AG04450 (cell line): ENCODE measurements at places on chromosomes 4 and X.

DNA sequence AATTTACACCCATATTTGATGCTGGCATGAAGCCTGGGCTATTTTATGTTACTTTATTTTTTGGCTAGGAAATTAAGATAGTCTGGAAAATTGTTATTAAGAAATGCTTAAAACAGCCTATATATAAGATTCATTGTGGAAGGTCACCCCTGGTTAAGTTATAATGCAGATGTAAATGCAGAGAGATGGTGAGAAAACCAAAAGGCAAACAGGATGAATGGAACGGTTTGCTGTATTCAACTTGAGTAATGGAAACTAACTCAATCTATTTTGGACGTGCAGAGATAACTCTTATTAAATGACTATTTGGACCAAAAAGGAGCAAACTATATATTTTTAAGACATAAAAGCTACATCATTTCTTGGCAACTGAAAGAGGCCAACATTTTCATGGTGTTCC lies 446.3 kb upstream of the FRG1 start:
- DNase-seq = no peak

DNA sequence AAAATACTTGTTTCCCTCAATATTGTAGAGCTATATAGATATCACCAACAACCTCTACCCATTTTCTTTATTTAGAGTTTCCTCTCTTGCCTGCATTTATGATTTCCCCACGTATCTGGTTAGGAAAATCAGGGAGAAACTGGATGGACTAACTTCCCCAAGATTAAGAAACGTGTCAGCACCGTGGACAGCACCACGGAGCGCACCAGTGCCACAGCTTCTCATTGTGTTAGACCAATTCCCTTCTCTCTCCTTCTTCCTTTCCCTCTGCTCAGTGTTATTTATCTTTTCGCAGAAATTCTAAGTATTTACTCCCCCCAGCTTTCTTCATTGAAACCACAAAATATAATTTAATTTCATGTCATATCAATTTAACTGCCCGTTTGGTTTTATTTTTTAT lies 568.6 kb upstream of the BOD1L1 start:
- peak; percentile 49 for DNase-seq

DNA sequence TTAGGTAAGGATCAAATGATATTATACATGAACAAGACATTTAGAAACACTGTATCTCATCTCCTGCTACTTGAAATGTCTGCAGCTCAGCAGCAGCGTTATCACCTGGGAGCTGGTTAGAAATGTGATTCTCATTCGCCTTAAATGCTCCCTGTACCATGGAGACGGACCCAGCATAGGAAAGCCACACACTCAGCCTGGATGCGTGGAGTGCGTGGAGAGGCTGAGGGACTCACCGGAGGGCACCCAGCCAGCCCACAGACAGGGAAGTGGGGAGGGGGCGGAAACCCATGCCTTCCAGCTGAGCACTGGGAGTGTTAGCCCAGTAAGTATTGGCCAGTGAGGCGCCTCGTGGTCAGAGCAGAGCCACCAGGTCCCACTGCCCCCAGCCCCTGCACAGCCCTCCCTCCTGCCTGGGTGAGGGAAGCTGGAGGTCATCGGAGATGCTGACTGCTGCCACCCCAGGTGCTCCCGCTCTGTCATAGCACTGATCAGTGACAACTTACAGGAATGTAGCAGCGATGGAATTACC lies 15.2 kb downstream of the SUPT20HL1 start:
- DNase-seq = no peak

GRCh38 chrX:13090027-13090338 lies 45.6 kb upstream of the FAM9C start:
- DNase-seq = no peak

DNA sequence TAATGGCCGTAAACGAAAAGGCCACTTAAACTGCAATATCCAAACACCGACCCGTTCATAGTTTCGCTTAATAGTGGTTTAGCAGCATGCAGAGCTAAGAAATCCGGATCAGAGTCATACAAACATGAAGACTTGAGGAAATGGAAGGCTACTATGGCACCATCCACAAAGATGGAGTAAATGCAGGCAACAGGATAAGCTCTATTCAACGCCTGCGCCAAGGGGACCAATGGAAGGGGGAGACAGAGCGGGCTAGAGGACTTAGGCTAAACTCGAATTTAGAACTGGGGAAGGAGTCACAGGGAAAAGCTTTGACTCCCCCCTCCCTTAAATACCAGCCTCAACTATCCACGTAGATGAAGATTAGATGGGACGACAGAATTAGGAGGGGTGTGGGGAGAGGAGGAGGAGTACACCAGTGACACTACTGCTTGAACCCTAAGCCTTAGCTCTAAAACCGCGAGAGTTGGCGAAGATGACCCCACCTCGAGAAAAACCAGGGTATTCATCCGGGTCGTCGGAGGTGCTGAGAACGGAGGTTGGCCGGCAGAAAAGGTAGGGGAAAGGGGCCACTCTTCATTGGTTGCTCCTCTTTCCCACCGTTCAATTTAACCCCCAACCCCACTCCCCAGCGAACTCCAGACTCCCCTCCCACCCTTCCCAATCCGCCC lies 3.5 kb downstream of the HUWE1 start:
- DNase-seq = no peak

- DNase-seq = no peak
Observed at GRCh38 chrX:9983846-9984245, 16.7 kb downstream of the CLDN34 start.

- no peak for DNase-seq
Observed at GRCh38 chr4:80171656-80172055, 25.6 kb upstream of the PRDM8 start.

DNA sequence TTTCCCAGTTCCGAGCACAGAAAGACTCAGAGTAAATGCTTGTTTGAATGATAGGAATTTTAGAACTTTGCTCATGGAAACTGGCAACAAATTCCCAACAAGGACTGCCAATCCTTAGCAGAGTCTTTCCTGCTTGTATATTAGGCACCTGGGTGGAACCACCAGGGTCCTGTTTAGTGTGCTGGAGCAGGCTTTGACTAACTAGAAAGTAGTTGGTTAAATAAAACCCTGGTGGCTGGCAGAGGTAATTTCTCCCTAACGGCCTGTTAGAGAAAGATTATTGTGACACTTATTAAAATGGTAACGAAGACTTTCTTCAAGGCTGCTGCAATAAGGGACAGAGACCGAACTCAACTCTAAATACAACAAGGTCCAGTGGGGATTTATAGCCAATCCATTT lies 103.6 kb upstream of the TEX13D start:
- no peak for DNase-seq

DNA sequence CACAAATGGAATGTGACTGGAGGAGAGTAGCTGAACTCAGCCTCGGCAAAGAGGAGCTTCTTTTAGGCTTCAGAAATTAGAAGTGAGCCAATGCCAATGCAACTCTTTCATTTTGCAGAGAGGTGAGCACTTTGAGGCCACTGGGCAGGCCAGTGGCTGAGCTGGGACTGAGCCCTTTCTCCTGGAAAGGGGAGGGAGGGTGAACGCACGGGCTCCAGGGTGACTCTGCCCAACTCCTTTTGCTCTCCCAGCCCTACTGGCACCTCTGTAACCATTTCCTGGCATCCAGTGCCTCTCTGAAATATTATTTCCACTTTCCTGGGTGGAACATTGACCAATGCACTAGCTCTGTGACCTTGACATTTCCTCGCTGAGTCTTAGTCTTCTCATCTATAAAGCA lies 88.1 kb downstream of the SLC2A9 start:
- no peak for DNase-seq

DNA sequence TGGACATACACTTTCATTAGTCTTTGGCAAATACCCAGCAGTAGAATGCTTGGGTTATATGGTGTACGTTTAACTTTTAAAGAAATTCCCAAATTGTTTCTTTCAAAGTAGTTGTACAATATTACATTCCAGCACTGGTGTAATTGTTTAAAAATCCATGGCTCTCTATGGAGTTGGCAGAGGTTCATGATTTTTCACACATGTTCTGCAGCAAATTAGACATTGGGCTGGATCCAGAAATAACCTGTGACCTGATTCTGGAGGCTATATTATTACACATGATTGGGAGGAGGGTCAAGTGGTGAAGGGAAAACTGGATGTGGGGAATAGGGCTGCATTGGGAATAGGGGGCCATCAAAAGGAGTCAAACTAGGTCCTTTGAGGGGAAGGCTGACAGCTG lies 41.9 kb downstream of the MAMLD1 start:
- no peak for DNase-seq

DNA sequence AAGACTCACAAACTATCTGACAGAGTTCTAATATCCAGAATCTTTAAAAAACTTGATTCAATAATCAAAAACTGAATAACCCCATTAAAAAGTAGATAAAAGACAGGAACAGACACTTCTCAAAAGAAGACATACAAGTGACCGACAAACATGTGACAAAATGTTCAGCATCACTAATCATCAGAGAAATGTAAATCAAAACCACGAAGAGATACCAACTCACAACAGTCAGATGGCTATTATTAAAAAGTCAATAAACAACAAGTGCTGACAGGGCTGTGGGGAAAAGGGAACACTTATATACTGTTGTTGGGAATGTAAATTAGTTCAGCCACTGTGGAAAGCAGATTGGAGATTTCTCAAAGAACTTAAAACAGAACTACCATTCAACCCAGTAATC lies 138.1 kb upstream of the RASGEF1B start:
- DNase-seq = no peak

DNA sequence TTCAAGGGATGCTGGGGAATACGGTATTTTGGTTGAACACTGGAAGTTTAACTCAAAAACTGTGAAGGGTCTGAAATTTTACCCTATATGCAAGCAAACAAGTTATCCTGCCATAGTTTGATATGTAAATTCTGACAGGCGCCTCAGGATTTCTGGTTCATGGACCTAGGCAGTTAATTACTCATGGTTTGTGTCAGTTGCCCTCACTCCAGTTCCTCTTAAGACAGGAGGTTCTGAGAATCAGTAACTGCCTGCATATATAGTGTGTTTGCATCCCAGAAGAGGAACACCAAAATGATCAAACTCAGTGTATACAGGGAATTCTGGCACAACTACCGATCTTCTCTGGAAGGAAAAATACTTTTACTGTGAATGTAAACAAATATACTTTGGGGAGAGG lies 360.4 kb upstream of the NWD2 start:
- no peak for DNase-seq

DNA sequence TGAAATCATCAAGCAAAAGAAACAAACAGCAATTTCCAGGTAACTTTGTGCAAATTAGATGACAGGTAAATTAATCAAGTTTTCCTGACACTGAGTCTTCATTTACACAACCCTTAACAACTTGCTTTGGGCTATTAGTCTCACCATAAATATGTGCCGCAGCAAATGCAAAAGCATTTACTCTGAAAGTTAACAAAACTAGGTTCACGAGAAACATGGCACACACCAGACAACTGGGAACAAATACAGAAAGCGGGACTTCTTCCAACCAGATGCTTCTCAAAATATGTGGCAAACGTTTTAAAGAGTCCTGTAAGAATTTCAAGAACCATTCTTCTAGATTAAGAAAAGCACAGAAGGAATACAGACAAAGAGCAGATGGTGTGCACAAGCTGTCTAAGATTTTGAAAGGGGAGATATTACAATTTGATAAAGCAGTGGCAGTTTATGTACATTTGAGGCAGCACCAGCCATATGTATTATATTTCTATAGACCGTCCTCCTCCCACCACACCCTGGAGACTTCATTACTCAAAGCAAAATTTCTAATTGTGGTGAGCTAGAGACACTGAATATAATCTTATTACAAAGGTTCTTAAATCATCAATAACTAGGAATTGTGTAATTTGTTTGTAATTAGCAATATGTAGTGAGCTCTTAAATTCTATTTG lies 192.5 kb upstream of the ADAMTS3 start:
- DNase-seq = no peak

DNA sequence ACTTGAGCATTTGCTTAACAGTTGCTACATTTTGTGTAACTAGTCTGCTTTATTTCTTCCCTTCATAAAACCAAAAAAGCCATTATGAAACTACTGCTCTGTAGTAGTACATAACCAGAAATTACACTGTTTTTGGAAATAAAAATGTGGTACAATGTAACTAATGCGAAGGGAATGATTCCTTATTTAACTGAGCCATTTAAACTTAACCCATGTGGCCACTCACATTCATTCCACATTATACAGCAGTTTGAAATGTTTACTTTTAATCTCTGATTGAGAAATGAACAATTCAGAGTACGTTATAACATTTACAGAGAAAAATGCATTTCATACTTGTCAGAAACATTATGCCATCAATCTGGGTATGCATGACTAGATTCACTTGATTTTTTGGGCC lies 94.2 kb downstream of the NYX start:
- no peak for DNase-seq
